Hindlimb muscle (tissue), 1 donor: ENCODE measurements at places on chromosomes 6 and 20. TPM values are rescaled to one million over a fixed set of nuclear protein-coding genes. Genes with fewer than 3 reads are reported as not detected.

The VSX1 gene
- not detected for polyA plus RNA-seq

The CDSN gene
- polyA plus RNA-seq, result not detected

The SPATS1 gene
- not detected for polyA plus RNA-seq

The GRIK2 gene
- 3.1 TPM for polyA plus RNA-seq

The TAGAP gene
- polyA plus RNA-seq, result 0.77 TPM

The SIRPD gene
- not detected for polyA plus RNA-seq

The SIRPB2 gene
- polyA plus RNA-seq, result 1.9 TPM

The PROKR2 gene
- not detected for polyA plus RNA-seq

The ENPP3 gene
- 0.52 TPM for polyA plus RNA-seq

The MATN4 gene
- polyA plus RNA-seq, result 0.45 TPM

The RBPJL gene
- not detected for polyA plus RNA-seq

The OR2H1 gene
- not detected for polyA plus RNA-seq

The CALHM4 gene
- polyA plus RNA-seq, result not detected

The BMP7 gene
- polyA plus RNA-seq, result 4.6 TPM

The SLC13A3 gene
- 3.1 TPM for polyA plus RNA-seq

The BIRC7 gene
- not detected for polyA plus RNA-seq

The PSORS1C1 gene
- polyA plus RNA-seq, result 0.85 TPM

The PAK5 gene
- 0.13 TPM for polyA plus RNA-seq

The EYS gene
- polyA plus RNA-seq, result 0.59 TPM

The MAS1 gene
- 0.25 TPM for polyA plus RNA-seq

The SOX18 gene
- polyA plus RNA-seq, result 19.6 TPM
